Tongue (tissue), 3 donors: ENCODE measurements at places on chromosomes 11 and 22.

DNA sequence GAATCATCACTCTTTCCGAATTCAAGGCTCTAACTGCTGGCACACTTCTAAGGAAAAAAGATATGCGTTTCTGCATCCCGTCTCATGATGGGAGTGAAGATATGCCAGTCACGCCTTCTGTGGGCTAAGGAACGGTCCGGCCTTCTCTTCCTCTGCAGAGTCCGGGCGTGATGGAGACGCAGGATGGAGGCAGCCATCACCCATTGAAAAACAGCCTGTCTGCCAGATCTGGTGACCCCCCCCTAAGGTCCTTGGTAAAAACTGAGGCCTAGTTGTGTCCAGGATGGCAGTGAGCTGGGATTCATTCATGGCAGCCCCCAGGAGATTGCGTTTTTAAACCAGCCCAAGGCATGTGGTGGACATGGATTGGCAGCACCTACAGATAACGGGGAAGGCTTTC is 6.9 kb upstream of the EFCAB6 start:
- no peak for DNase-seq

DNA sequence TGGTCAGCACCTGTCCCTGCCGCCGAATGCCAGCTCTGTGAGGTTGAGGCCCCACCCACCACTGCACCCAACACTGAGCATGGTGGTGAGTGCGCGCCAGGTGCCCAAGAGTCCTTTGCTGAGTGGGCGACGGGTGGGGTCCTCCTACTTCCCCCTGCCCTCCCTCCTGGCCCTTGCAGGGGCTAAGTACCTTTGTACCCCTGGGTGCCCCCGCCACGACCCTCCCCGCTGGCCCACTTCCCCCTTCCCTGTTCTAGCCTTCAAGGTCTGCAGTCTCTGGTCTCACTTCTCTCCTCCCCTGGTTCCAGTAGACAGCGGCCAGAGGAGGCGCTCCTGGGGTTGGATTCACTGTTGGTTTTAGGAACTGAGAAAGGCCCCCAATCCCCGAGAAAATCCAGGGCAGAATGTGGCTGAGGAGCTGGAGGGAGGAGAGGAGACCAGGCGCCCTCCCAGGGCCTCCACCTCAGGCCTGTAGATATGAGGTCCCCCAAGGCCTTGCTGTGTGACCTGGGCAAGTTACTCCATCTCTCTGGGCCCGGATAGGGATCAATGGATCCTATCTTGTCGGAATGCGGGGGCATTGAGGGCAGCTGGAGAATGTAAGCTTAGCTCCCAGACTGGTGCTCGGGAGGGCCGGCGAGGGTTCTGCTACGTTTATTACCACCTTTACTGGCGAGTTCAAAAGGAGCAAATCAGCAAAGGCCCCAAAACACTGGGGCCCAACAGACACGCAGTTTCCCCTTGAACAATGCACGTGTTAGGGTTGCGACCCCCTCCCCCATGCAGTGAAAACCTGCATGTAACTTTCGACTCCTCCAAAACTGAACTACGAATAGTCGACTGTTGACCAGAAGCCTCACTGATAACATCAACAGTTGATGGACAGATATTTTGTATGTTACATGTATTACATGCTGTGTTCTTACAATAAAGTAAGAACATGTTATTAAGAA is 31.9 kb upstream of the SMIM38 start:
- no peak for DNase-seq

GRCh38 chr11:13007182-13008060 is 1.7 kb upstream of the RASSF10 start:
- DNase-seq, result no peak

- DNase-seq, result peak; percentile 97
Measured at GRCh38 chr11:61650781-61651571, 29.2 kb upstream of the DAGLA start.

DNA sequence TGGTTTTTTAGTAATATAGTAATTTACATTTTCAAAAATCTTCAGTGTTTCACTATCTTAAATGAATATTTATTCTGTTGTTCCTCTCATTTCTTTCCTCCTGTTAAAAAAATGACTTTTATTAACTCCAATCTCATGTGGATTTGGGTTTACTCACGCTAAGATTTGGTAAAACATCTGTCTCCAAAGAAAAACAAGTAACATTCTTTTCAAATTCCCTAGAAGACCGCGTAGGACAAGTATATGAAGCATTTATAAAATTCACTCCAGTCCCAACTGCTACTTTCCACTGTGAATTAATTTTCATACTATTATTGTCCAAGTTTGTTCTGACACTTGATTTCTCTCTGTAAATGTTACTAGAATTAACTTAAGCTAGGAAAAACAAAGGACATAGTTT is 26.2 kb downstream of the SBF2 start:
- no peak for DNase-seq

DNA sequence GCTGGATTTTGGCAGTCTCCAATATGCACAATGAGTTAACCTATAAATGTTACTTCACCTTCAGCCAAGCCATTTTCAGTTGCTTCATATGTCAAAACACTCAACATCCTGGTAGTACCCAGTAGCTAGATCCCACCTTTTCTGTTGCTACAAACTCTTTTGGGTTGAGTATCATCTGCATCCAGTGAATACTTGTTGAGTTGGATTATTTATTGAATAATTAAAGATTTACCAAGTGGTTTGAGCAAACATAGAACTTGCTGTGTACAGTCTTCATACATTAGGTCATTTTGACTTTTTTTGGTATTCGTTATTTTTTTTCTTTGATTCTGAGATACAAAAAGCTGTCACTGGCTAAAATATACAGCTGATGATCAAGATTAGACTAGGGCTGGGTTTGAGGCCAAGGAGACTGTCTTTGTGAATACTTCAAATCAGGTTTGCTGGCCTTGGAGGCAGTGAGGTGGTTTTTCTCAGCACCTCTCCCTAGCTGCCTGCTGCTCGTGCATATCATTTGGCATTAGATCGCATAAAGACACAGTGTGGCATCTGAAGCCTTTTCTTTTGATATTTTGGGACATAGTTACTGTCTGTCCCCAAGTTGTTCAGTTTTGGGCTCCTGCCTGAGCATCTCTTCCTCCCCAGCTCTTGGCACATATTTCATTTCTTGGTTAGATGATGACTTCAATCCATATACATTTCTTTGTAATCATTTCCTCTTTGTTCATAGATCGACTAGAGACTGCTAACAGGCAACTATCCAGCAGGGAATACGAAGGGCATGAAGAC is 62.8 kb downstream of the AMOTL1 start:
- no peak for DNase-seq
